ENCODE measurements at places on chromosomes 16 and 17. TPM values are rescaled to one million over a fixed set of nuclear protein-coding genes. Genes with fewer than 3 reads are reported as not detected.

- DNase-seq = no peak
- H3K4me3 ChIP-seq = no peak overlapping the region
- no peak overlapping the region for H3K27ac ChIP-seq
- H3K36me3 ChIP-seq = peaks cover 6% of the 10 kb centered on the region
- H3K27me3 ChIP-seq = no peaks in the 10 kb centered on the region
- peaks cover 14% of the 10 kb centered on the region for H3K4me1 ChIP-seq
These were observed 31.5 kb downstream of the ANKFY1 start for GRCh38 chr17:4232168-4232813.

Gene CES5A
- not detected for total RNA-seq

DNA sequence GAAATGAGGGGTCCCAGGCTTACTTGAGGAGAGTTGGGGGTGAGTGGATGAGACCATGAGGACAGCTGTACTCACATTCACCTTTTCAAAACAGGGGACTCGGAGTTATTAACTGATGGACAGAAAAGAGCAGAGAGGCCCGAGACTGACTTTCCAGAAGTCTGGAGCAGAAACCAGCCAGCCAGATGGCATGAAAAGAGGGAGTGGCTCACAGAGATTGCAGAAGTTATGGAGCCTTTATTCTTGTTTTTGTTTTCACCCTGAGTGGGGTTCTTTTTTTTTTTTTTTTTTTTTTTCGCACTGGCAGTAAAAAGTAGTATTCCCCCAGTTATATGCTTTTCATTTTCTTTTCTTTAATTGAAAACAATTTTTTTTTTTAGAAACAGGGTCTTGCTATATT is 18.9 kb downstream of the TVP23A start:
- H3K27me3 ChIP-seq = no peaks in the 10 kb centered on the region
- no peak overlapping the region for H3K4me3 ChIP-seq
- H3K4me1 ChIP-seq = no peaks in the 10 kb centered on the region
- DNase-seq = no peak

- H3K27me3 ChIP-seq = no peaks in the 10 kb centered on the region
- no peaks in the 10 kb centered on the region for H3K36me3 ChIP-seq
- no peak overlapping the region for H3K4me3 ChIP-seq
- H3K4me1 ChIP-seq = peaks cover 20% of the 10 kb centered on the region
- no peak for DNase-seq
These were observed 14.8 kb downstream of the HDAC5 start for GRCh38 chr17:44108440-44109311.

DNA sequence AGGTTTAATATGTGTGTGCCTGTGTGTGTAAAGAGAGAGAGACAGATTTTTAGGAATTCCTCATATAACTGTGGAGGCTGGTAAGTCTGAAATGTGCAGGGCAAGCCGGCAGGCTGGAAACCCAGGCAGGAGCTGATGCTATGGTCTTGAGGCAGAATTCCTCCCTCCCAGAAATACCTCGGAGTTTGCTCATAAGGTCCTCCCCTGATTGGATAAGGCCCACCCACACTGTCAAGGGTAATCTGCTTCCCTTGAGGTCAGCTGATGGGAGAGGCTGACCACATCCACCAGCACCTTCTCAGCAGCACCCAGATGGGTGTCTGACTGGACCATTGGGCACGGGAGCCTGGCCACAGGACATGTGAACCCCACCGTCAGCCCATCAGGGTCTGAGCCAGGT is 42.4 kb downstream of the C16orf95 start:
- H3K27me3 ChIP-seq = no peaks in the 10 kb centered on the region
- no peak for DNase-seq
- H3K36me3 ChIP-seq = no peaks in the 10 kb centered on the region
- no peaks in the 10 kb centered on the region for H3K4me1 ChIP-seq
- H3K4me3 ChIP-seq = no peak overlapping the region
- no peak overlapping the region for H3K27ac ChIP-seq

GRCh38 chr17:27247071-27247957 is 46.6 kb upstream of the WSB1 start:
- H3K4me1 ChIP-seq = peaks cover 52% of the 10 kb centered on the region
- H3K36me3 ChIP-seq = no peaks in the 10 kb centered on the region
- peak overlapping the region; percentile 33 for H3K4me3 ChIP-seq
- no peaks in the 10 kb centered on the region for H3K27me3 ChIP-seq

GRCh38 chr17:1360975-1361374 is 39.0 kb downstream of the YWHAE start:
- no peak overlapping the region for H3K27ac ChIP-seq
- H3K4me1 ChIP-seq = peaks cover 3% of the 10 kb centered on the region
- no peak overlapping the region for H3K4me3 ChIP-seq
- no peak for DNase-seq
- peaks cover 43% of the 10 kb centered on the region for H3K36me3 ChIP-seq

Measured in PC-3 (cell line).